ENCODE measurements at places on chromosomes 2 and 18.
A peak's percentile ranks its signal among the peaks of the same experiment; 100 is the strongest.

GRCh38 chr2:32918774-32919173 is 28.0 kb upstream of the LTBP1 start:
- no peak for DNase-seq

- DNase-seq, result no peak
These were observed 192.8 kb upstream of the PID1 start for GRCh38 chr2:229463841-229464346.

DNA sequence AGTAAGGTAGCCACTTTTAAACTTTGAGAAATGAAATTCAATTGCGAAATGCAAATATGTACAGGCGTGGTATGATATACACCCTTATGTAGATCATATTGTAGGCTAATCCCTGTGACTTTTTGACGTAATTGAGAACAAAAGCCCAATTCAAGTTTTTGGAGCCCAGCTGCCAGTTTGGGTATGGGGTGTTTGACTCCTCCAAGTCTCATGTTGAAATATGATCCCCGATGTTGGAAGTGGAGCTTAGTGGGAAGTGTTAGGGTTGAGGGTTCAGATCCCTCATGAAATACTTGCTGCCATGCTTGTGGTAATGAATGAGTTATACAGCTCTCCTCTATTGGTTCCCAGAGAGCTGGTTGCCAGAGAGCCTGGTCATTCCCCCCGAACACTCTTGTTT is 1666.8 kb downstream of the SUCLG1 start:
- DNase-seq, result no peak

- DNase-seq, result no peak
These were observed 1077.9 kb upstream of the PIK3C3 start for GRCh38 chr18:40877096-40877495.

GRCh38 chr2:45750484-45750883 is 99.0 kb downstream of the PRKCE start:
- DNase-seq, result no peak

DNA sequence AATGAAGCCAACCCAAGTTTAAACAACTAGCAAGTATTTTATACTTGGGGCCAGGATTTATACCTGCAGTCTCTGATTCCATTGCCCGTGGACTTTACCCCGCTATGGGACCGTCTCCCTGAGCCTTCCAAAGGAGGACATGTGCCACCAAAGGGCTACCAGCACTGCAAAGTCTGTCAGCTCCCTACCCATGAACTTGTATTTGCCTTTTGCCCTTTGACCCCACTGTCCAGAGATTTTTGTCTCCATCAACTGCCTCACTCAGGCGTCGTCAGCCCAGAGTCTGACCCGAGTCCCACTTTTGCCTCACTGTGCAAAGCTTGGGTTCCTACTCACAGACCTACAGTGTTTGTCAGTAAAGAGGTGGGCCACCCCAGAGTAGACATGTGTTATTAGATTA is 40.6 kb downstream of the B3GNT2 start:
- no peak for DNase-seq

- DNase-seq, result no peak
These were observed 143.5 kb downstream of the AQP4 start for GRCh38 chr18:26721854-26722564.

GRCh38 chr2:102049756-102050443 is 58.1 kb downstream of the IL1R2 start:
- no peak for DNase-seq

DNA sequence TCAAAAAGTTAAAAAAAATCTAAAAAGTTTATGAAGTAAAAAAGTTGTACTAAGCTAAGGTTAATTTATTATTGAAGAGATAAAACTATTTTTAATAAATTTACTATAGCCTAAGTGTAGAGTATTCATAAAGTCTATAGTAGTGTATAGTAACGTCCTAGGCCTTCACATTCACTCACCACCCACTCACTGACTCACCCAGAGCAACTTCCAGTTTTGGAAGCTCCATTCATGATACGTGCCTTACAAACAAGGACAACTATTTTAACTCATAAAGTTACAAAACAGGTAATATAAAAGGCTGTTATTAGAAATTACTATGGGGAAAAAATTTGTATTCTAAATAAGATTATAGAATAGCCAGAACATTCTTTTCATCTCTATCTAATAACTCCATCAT is 158.9 kb upstream of the FN1 start:
- no peak for DNase-seq

GRCh38 chr18:53004798-53005197 is 664.8 kb downstream of the DCC start:
- no peak for DNase-seq

DNA sequence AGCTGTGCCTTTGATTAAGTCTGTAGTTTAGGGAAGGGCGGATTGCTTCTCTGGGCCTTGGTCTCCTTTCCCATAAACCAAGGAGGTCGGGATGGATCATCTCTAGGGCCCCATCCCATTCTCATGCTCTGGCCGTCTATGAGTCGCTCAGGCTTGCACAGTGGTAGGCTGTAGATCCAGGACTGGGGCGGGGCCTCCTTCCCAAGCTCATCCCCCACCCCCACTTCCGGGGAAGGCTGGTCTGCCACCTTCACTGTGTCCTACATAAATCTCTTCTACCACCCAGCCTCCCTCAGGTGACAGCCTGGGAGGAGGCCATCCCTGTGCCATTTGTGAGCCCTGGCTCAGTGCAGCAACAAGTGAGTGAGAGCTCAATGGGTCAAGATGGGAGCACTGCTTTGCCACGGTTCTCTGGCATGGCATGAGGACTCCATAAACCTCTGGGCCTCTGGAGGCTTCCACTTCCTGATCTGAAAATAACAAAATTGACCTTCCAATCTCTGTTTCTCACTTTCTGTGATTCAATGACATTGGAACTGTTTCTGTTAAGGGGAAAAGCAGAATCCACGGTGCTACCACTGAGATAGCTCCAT is 68.5 kb downstream of the SUMO1 start:
- DNase-seq, result no peak

DNA sequence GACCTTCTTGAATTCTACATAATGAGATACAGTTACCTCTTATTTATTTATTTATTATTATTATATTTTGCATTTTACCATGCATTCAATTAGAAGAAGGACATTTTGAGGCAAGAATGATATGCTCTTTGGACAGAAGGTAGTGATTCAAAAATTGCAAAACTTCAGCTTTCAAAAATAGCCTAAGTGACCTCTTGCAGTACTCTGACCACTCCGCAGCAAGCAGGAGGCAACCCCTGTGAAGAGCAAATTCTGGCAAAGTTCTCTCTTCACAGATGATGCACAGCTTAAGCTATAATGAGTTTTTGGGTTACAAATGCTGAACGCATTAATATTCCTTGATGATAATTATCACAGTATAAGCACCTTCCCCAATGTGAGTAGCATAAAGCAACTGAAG is 170.0 kb downstream of the ZNF521 start:
- DNase-seq, result no peak

DNA sequence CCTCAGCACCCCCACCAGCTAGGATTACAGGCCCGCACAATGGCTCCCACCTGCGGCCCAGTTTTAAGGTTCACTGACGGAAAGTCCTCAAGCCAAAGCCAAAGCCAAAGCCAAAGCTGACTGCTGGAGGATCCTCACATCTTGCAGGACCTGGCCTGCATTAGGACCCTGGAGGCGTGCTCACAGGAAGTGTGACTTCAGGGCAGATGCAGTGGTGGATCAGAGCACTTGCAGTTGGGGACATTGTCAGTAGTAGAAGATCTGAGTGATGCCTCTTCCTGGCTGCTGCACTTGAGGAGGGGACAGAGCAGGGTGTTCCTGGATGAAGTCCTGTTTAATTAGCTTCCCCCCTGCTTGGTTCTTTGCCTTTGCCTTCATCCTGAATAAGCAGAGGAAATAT is 69.0 kb upstream of the ALPP start:
- DNase-seq, result no peak

DNA sequence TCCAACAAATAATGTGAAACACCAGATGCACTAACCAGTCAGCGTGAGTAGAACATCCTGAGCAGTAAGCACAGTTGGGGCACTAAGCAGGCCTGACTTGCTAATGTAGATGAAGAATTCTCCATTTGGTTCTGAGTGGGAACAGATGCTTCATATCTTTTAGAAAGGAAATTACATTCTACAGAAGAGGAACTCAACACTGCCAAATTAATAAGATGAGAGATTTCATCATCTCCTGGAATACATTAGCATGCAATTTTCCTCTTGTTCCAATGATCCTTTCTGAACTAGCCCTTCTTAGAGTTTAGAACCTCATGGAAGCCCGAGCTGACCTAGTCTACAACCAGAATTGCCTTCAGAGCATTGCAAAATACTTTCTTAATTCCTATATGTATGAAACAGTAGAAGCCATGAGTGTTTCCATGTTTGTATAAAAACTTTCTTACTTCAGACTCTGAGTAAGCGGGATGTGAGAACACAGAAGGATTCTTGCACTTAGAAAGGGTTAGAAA is 34.8 kb downstream of the COL5A2 start:
- DNase-seq, result no peak

DNA sequence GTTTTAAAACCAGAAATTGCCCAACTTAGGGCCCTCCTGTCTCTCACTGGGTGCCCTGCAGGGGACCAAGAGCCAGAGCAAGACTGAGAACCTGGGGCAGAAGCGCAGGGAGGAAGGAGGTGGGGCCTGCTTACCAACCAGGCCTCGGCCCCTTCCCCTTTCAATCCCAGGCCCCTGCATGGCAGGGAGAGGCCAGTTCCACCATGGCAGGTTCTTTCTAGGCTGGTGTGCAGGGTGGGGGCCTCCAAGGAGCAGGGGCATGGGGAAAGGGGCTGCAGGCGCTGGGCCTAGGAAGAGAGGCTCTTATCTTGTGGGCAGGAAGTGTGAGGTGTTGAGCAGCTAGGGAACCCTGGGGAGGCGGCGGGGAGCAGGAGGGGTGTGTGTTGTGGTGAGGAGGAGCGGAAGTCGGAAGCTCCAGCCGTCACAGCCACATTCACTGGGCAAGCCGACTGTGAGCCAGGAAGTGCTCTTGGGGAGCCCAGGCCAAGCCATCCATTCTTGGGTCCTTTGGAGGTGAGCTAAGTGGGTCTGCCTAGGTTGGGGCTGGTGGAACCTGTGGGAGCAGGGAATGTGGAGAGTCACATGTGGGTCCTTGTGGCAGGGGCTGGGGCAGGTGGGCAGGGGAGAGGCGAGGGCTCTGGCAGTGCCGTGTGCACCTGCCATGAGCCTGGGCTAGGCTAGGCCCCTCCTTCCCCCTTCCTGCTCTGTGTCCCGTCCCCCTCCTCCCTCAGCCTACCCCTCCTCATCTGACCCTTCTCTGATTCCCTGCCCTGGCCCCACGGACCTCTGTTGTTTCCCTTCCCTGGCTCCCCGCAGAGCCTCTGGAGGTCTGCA is at the start of gene PSD4:
PSD4 (plus strand) TSS at position 430 of the 834 bp plus-strand sequence. CDS start 8,486 bp downstream, outside the sequence.
- DNase-seq, result peak; percentile 85

DNA sequence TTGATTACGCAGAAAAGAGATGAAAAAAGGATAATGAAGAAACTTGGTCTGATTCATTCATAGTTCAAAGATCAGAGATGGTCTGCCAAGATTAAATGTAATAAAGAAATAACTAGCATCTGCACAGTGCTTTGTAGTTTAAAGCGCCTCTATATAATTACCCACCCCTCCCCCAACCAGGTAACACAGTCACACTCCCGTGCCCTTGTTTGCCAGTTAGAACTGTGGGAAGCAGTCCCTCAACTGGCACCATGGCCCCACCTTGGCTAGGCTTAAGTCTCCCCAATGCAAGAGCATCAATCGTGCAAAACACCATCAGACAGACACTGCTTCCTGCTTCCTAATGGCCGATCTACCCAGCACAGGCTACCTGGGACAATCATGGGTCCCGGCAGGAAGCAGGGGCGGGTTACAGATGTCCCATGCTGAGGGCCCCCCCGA is 11.6 kb downstream of the ADCY3 start:
- DNase-seq, result no peak

- DNase-seq, result no peak
These were observed 1.9 kb downstream of the ORMDL1 start for GRCh38 chr2:189782221-189782671.

DNA sequence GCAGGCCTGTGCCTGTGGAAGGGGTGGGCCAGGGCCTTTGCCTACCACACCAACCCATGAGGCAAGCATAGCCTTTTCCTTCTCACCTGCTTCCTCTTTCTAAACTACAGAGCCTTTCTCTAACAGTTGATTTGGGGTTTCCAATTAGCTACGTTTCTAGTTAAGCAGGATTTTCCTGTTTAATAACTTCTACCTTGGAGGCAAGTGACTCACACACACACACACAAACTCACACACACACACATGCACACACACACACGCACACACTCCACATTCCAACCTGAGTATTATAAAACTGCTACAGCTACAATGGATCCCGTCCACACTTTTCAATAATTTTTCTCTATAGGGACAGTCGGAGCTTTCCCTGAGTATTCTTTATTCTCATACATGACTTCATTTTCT is 84.9 kb downstream of the SOX11 start:
- DNase-seq, result no peak

- DNase-seq, result no peak
These were observed 429.4 kb downstream of the ERBB4 start for GRCh38 chr2:212109217-212109616.

DNA sequence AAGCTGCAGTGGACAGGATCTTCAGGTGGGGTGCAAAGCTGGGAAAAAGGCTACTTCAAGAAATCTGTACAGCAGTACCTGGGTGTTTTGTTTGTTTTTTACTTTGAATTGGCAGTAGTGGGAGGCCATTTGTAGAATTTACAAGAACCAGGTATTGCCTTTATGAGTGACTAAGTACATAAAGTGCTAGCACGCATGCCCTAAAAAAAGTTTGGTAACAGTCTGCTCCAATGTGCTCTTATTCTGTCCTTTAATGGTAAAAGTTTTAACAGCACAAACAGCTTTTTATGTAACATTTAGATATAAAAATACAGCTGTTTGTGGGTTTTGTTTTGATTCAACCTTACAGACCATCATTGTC is 17.2 kb downstream of the REV1 start:
- no peak for DNase-seq

DNA sequence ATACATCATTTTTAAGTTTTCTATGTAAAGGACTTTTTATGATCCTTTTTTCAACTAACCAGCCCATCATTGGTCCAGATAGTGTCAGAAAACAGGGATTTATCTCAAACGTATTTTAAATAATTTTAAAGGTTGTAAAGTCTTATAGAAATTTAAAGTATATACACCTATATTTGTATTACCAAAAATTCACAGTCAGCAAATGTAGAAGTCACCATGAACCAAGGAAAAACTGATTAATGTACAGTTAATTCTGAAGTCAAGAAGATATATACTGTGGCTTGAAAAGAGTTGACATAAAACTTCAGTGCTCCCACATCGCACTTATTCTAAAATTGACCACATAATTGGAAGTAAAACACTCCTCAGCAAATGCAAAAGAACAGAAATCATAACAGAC is 52.4 kb upstream of the MAP2 start:
- no peak for DNase-seq

- DNase-seq, result no peak
These were observed 385.7 kb downstream of the HRH4 start for GRCh38 chr18:24846138-24846537.

GRCh38 chr2:99956232-99957030 is 186.0 kb downstream of the AFF3 start:
- peak; percentile 12 for DNase-seq

DNA sequence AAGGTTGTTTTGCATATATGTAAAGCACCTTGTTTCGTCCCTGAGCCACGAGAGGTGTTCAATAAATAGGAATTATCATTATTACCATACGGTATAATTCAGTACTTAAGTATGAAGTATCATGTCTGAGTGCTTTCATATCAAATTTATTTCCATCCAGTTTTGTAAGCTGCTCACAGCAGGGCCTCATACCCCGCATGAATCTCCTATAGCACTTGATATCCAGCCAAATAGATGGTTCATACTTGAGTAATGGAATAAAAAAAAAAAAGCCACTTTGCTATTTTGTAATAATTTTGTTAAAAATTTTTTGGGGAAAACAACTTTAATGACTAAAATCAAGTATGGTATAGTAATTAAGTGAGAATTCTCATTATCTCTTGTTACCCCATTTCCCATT is 160.8 kb upstream of the NOSTRIN start:
- no peak for DNase-seq

- no peak for DNase-seq
These were observed 65.9 kb upstream of the SLC16A14 start for GRCh38 chr2:230134496-230135129.
